NCI-H446 (cell line): ENCODE measurements at places on chromosomes 7 and 10.

DNA sequence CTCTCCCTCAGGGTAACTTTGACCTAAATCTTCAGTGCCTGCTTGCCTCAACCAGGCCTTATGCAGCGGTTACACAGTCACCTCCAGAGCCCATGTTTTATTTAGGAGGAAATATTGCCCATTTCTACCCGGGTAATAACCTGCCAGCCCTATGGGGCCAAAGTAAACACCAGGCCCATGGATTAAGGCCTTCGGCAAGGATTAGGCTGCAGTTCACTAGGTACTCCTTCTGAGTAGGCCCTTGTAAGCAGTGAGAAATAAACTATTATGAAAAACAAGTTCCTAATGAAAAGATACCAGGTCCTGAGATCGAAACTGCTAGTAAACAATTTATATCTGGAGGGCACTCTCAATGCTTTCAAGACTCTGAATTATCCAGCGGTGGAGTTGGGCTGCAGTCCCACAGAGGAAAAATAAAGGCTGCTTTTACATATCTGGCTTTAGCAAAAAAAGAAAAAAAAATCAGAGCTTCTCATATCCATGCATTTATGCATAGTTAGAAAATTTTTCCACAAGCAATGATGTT, 3.7 kb upstream of the HOXA10 start:
- DNase-seq = no peak

DNA sequence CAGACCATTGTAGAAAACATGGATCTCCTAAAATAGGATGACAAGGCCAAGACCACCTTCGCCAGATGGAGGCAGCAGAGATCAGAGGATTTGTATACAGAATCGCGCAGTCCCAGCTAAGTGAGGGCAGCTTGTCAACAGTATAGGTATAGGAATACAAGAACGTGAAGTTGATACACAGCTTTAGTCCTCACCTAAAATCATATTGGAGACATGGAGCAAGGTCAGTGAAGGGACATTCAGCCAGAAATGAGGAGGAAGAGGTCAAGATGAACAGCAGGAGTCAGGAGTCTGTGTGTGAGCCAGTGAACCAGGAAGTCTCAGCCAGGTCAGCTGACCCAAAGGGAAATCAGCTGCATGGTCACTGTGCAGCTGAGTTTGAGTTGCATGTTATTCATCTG, 263.4 kb upstream of the PRKCQ start:
- DNase-seq = no peak

GRCh38 chr7:106460792-106461254, 176.0 kb upstream of the NAMPT start:
- DNase-seq = no peak

DNA sequence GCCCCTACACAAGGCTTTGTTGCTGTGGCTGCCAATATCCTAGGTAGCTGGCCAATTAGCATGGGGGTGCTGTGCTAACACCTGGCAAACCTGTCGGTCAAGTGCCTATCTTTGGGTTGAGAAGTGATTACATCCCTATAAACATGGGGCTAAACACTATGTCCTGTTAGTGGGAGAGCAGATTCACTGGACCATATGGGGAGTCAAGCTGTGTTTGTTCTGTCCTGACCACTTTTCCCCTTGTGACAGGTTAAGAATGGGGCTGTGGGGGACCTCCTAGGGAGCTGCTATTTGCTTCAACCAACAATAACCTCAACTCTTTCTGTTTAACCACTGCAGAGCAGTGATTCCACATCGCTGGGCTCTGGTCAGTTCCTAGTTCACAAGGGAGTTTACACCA, 151.5 kb upstream of the AOAH start:
- no peak for DNase-seq

GRCh38 chr7:36472141-36472729, 82.6 kb downstream of the ANLN start:
- DNase-seq = no peak

DNA sequence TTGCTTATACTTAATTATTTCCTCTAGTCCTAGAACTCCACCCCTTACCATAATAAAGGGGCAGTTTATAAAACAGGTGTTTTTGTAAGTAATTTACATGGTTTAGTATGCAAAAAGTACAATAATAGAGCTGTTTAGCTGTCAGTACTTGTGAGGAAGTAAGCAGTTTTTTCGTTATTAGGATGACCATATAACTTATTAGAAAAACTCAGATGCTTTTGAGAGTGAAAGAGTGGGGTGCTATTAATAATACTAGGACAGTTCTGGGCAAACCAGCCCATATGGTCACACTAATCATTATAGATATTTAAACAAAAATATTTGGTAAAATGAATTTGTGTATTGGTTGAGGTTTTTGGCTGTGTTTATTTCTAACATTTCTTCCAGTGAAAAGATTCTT, 201.9 kb upstream of the KAT6B start:
- DNase-seq = no peak

GRCh38 chr10:24446739-24447138, 237.8 kb downstream of the KIAA1217 start:
- no peak for DNase-seq

DNA sequence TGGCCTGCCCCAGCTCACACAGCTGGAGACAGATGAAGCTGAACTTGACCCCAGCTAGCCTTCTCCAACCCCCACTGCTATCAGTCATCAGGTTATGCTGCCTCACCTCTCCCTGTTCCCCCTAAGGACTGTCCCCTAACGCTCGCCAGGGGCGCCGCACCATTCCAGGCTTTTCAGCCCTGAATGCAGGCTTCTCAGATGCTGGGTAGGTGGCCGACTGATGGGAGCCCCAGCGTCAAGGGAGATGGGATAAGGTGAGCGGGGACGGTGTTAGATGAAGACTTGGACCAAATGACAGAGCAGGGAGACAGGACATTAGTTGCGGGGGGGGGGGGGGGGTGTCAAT, 15.8 kb upstream of the OPALIN start:
- DNase-seq = no peak

DNA sequence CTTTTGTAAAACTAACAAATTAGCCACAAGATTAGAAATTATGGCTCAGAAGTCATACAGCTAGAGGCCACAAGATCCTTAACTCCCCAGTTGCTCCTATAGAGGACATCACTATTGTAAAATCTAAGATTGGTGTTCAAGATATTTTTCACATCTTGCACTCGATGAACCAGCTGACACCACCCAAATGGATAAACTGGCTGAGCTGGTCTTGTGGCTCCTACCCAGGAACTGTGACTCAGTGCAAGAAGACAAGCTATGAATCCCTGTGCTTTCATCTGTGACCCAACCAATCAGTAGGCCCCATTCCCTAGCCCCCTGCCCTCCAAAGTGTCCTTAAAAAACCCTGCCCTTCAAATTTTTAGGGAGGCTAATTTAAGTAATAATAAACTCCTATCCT, 27.9 kb upstream of the R3HCC1L start:
- no peak for DNase-seq

DNA sequence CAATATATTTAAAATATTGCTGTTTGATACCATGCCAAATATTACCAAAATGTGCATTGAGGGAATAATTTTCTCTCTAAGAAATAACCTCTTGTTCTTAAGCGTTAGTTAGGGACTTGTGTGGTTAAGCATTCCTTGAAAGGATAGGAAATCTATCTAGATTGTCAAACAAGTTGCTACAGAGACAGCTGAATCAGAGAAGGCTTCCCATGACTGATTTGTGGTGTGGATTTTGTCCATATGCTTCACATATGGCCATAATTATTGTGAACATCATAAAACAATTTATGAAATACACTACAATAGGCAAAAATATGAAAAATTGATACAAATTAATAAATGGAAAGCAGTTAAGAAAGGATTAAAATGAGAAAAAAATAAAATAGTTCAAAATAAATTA, 96.3 kb downstream of the GNAT3 start:
- DNase-seq = no peak

- DNase-seq = no peak
Observed at GRCh38 chr7:94064541-94065191, 60.5 kb upstream of the BET1 start.

DNA sequence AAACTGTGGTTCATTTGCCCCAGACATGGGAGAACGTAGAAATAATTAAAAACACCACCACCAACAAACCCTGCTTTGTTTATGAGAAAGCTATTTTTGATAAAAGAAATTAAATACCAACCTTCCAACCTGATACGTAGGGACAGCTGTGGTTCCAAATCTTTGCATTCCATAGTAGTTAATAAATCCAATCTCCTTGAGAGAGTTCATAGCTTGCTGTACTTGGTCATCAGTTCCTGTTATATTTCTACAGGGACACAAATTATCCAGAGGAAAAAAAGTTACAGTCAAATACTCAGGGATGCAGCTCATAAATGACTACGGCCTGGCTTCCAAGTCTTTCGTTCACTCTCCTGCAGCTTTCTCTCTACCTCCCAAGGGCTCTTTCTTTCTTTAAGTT, 41.1 kb downstream of the PUS7 start:
- DNase-seq = no peak

DNA sequence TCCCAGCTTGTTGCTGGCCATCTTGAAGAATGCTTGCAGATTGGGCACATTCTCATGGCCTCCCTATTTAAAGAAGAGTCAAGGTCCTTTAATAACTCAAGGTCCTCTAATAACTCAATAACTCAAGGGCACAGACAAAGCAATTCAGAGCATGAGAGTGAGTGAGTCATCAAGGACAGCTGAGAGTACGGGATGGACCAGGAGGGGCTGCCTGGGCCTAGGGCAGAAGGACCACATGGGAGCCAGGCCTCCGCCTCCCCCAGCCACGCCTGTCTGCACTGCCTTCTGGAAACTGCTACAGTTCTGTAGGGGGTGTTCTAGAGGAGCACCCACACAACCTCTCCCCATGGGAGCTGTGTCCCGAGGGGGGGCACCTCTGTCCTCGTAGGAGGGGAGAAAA, 48.9 kb downstream of the ZNF503 start:
- no peak for DNase-seq

DNA sequence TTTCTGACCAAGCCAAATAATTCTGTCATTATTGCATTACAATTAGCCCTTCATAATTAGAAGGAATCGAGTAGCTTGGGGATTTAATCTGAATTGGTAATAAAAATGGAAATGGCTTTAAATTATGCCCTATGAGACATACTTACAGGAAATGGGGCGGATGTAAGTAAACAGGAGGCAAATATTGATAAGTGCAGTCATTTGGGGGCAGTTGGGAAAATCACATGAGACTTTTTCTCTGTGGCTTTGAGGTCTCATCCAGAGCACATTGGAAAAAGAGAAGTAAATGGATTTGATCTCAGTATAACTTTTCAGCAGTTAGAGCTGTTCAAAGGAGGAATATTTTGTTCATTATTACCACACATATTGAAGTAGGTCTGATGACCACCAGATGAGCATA, 307.8 kb upstream of the POM121L12 start:
- DNase-seq = no peak

DNA sequence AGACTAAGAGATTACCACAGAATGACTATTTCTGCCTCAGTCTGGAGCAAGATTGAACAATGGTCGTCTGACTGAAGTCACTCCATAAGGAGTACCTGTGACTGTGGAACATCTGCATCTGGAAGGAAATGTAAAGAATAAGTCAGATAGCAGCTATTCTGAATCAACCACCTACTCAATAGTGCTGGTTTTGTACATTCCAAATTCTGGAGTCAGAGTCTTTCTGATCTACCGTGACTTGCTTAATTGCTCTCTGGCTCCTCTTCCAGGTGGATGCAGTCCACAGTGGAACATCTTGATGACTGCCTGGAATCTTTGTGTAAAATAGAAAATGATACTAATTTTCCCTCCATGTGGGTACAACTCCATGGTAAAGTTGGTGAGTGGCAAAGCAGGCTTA, 156.3 kb upstream of the SEMA3C start:
- DNase-seq = no peak

DNA sequence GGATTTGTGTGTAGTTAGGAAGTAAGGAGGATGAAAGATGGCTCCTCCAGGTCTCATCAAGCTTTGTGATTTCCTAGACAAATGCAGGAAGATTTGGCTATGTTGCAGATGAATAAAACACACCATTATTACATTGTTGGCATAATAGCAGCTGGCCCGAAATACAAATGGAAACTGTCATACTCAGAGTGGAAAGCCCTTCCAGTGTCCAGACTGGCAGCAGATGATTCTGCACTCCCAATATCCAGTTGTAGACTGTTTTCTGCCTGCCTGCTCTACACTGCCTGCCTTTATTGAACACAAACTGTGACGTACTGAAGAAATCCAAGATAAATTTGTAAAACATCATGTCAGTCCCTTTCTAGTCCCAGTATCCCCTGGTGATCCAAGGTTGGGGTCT, 99.7 kb upstream of the FZD1 start:
- DNase-seq = no peak

DNA sequence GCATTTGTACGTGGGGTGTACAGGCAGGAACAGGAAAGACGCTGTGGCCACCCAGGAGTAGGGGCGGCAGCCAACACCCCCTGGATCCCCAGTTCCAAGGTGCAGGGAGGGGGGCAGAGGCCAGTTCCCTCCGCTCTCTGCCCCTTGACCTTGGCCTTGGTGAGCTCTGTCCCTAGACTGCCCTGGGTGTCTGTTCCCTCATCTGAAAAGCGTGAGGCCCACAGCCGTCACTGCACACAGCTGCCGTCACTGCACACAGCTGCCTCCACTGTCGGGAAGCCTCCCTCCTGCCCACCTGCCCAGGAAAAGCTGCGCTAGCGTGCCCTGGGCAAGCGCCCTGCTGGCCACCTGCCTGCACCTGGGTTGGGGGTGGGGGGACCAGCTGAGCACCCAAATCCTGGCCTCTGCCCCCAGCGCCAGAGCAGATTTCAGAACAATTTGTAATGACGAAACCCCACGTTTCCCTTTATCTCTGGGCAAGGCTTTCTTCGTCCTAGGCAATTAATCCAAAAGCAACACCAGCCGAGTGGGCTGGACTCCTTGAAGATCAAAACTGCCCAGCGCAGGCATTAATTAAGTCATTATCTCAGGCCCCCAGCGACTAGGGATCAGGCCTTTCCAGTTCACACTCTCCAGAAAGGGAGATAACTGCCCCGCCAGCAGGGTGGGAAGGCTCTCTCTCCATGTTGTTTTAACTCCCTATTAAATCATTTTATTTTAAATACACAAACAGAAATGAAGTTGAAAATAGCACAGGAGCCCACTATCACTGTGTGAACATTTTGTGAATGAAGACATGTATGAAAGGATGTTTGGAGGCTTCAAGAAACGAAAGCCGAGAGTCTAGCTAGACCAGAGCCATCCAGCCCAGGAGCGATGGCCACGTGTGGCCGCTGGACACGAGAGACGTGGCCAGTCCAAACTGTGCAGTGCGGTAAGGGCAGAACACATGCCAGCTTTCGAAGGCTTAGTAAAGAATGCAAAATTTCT, 4.0 kb upstream of the PDGFA start:
- DNase-seq = no peak

DNA sequence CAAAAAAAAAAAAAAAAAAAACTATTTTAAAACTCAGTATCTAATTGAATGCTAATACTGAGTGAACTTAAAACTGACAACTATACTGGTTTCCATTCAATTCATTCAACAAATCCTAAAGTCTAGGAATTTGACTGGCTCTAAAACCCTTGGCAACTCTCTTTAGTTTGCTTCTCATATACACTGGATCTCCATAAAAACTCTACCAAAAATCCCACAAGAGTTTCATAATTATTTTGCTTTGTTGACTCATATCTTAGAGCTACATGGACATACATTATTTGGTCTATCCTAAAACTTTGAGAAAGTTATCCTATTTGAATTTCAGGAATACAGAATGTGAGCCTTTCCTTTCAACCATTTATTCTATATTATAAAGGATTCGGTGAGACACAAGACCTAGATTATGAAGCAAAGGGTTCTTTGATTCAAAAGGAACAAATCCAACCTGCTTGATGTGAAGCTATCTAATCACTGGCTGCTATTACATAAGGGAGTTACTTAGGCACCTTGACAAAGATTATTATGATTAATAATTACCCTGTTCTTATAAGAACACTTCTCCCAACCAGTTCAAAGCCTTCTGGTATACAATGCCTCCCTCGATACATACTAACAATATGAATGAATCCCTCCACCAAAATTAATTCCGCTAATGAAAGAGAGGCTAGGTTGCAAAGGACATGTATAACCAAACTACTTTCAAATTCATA, 15.8 kb upstream of the KMT2E start:
- DNase-seq = no peak
